ENCODE measurements at places on chromosomes 3 and 15.
A peak's percentile ranks its signal among the peaks of the same experiment; 100 is the strongest.

- no peak for DNase-seq
Observed at GRCh38 chr15:85758655-85758978, 36.1 kb downstream of the KLHL25 start.

GRCh38 chr15:35910227-35910626, 364.3 kb upstream of the DPH6 start:
- DNase-seq, result no peak

- peak; percentile 48 for DNase-seq
Observed at GRCh38 chr3:61561374-61562041, at the start of gene PTPRG. TSS of gene PTPRG (plus strand) at chr3:61561571. CDS start at chr3:61562288, 717 bp downstream.

- DNase-seq, result no peak
Observed at GRCh38 chr3:38653685-38654537, 4.4 kb upstream of the SCN5A start.

DNA sequence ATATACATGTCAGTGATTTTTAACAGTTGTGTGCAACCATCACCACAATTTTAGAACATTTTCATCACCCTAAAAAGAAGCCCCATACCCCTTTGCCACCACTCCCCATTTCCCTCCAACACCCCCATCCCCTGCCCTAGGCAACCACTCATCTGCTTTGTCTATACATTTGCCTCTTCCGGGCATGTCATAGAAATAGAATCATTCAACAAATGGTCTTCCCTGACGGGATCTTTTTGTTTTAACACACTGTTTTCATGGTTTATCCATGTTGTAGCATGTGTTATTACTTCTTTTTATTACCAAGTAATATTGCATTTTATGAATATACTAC, 4.0 kb downstream of the VILL start:
- DNase-seq, result no peak

DNA sequence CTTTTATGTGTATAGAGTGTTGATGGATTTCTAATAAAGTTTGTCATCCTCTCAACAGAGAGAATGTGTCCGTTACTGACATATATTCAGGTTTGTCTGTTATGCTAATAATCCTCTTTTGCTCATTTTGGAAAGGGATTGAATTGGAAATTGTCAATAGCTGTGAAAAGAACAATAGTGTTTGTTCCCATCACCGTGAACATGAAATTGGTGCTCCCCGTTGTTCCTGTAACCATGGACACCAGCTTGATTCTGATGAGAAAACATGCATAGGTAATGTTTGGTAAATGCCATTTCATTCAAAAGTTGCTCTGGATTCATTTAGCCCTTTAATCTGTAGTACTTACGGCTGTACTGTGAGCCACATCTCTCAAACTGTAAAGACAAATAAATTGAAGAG, 707.0 kb upstream of the GOLIM4 start:
- no peak for DNase-seq

DNA sequence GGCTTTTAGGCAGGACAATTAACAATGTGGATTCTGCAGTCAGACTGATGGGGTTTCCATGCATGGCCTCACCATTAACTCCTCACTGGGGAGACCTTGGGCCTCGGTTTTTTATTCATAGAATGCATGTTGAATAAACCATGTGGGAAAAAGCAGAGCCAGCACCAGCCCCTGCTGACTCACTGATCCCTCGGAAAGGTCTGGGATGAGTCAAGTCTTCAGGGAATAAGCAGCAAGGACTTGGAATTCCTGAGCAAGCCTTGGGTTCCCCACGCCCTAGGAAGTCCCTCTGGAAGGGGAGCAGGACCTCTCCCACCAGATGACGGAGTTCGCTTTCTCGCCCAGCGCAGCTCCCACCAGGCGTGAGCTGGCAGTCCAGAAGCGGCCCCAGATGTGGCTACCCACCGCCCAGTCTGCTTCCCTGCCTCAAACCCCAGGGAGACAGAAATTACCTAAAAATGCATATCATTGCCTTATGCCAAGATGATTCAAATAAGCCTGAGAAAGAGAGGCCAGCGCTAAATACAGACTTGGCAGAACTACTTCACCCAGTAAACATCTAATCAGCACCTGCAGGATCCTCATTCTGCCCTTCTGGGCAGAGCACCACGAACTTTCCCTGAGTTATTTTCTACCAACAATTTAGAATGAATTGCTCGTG, 45.4 kb downstream of the BTD start:
- DNase-seq, result peak; percentile 23

DNA sequence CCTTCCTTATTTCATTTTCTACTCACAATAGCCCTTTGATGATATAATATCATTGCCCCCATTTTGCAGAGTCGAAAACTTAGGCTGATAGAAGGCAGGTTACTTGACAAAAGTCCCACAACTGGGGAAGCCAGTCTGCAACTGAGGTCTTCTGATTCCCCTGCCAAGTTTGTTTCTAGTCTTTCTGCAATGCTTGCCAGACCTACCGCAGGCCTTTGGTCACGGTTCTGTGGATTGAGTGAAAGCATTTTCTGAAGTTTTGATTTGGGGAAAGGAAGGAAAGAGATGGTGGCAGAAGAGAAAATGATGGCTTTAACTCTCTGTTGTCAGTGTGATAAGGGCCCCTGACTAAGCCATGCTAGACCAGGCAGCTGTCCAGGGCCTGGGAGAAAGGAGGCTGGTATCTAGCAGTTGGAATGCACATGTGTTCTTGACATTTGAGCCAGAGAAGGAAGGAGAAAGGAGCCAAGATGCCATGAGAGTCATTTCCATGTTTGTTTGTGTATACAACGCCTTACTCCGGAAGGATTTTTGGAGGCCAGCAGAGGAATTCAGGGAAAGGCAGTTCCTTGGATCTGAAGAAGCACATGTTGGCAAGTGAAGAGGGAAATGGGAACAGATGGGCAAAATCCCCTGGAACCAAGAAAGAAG, 29.9 kb downstream of the FAH start:
- DNase-seq, result no peak

DNA sequence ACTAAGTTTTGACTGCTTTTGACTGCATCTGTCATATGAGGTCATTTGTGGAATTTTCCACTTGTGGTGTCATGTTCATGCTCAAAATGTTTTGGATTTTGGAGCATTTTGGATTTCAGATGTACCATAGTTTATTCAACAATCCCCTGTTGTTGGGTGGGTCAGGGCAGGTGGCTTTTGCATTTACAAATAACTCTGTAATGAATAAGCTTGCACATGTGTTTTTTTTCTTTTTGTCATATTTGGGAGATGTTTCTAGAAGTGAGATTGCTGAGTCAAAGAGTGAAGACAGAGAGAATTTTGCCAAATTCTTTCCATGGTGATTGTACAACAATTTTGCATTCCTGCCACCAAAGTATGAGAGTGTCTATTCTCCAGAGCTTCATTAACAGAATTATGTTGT, 62.4 kb upstream of the ADPGK start:
- no peak for DNase-seq

DNA sequence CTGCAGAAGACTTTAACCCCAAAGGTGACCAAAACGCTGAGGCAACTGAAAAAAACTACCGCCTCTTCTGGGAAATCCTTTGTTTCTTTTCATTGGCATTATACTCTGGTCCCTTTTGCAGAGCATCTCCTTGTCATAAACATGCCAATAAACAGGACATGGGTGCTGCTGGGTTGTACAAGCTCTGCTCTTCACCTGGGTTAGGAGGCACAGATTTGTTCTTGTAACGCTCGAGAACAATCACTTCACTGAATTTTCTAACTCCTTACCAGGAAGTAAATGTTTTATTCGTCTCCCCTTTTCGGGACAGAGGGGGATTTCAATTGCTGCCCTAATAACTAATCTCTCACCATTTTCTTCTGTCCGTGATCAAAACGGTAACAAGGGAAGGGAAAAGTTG, 1.3 kb downstream of the PLCH1 start:
- DNase-seq, result no peak

DNA sequence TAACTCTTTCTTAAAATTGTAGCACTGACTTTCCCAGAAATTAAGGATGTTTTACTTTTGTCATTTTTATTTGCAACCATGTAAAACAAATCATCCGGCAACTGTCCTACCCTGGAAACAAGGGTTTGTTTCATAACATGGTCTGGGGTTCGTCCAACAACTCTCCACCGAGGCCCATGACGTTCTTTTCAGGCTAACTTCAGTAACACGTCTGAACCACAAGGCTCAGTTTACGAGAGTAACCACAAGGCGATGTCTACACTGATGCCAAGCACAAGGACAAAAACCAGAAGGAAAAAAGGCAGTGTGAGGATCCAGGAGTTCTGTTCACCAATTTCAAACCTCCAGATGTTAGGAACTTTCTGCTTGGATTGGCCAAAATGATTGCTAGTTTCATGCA, 546.1 kb downstream of the NTRK3 start:
- no peak for DNase-seq

GRCh38 chr15:69467636-69468035, 15.0 kb downstream of the RPLP1 start:
- no peak for DNase-seq

GRCh38 chr3:57815036-57815435, 58.9 kb downstream of the SLMAP start:
- peak; percentile 68 for DNase-seq

- no peak for DNase-seq
Observed at GRCh38 chr3:152364237-152364636, 95.5 kb downstream of the MBNL1 start.

- peak; percentile 11 for DNase-seq
Observed at GRCh38 chr3:171187706-171188290, 161.3 kb upstream of the SLC2A2 start.

DNA sequence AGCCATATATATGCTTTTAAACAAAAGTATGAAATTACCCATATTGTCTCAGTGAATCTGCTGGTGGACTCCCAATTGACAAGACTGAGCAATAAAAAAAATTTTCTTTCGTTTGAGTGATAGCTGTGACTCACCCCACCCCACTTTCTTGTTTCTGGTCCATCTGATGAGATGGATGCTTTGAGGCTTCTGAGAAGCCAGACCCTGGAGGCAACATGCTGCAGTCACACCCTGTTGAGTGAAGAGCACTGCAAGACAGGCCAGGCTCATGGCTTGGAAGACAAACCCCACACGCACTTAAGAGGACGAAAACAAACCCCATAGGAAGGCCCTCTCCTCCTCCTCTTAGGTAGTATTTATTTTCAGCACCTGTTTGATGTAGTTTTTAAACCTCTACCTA, 276.0 kb upstream of the TTC14 start:
- no peak for DNase-seq

DNA sequence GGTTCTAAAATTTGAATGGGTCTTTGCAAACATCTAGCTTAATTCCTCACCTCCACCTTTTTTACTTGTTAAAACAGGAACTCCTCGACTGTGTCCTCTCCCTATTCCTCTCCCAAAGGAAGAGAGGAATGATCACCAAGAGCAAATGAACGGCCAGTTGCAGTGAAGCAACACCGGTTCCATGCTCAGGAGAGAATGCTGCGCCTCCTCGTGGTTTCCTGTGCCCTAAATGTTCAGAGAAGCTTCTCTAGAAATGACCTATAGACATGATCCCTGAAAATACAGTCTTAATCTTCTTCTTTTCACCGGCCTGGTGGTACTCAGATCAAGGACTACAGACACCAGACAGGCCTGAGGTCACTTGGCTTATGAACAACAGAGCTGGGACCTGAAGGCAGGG, 65.1 kb upstream of the GUCA1C start:
- DNase-seq, result no peak

- DNase-seq, result no peak
Observed at GRCh38 chr15:25087137-25087536, 132.3 kb downstream of the SNRPN start.

GRCh38 chr3:70090322-70090913, 90.9 kb downstream of the SAMMSON start:
- no peak for DNase-seq

DNA sequence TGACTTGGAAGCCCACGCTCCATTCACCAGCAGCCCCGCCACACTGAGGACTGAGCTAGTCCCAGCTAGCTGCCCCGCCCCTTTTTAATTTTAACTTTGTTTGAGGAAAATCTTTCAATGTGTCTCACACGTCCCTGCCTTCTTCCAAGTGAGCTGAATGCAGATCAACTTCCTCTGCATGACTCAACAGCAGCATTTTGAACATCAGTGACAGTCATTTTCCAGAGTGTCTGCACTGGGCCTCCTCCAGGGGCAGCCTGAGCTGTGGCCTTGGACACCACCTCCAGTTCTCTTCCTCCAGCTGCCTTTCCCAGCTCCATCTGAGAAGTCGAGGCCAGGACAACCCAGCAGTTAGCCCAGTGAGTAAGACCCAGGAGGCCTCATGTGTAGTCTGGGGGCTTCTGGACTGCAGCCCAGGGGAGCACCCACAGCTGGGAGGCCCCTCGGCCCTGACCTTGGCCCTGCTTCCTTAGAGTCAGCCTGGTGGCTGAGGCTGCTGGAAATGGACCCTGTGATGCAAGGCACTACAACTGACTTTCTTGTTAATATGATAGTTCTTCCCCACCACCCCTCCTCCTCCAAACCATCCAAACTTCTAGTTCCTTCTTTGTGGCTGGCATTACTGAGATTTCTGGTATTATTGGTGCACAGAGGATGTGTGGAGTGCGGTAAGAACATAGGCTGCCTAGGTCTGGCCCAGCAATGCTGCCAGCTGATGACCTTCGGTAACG, 21.4 kb upstream of the ESYT3 start:
- DNase-seq, result peak; percentile 24

Measured in activated CD8-positive, alpha-beta T cell treated with anti-CD3 and anti-CD28 coated beads for 36 hours (primary cell).